Keratinocyte (primary cell): ENCODE measurements at places on chromosomes 5 and 9.

DNA sequence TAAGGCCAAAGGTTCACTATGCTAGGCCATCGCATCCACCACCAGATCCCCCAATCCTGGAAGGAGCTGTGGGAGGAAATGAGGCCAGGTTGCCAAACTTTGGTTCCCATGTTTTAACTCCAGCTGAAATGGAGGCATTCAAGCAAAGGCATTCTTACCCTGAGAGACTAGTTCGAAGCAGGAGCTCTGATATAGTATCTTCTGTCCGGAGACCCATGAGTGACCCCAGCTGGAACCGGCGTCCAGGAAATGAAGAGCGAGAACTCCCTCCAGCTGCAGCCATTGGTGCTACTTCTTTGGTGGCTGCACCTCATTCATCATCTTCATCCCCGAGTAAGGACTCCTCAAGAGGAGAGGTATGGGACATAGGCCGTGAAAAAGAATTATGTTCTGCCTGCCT lies 75.6 kb downstream of the GAPVD1 start:
- no peak for DNase-seq

DNA sequence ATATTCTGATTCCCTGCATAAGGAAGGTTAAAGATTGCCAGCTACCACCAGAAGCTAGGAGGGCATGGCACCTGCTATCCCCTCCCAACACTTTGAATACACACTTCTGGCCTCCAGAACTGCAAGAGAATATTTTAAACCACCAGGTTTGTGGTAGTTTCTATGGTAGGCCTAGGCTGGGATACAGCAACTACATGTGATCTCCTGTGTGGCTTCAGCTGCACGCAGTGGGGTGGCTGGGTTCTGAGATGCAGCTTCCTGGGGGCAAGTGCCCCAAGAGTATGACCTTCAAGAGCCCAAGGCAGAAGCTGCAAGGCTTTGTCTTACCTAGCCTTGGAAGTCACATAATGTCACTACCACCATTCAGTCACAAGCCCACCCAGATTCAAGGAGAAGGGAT lies 39.6 kb downstream of the GCNT4 start:
- no peak for DNase-seq

DNA sequence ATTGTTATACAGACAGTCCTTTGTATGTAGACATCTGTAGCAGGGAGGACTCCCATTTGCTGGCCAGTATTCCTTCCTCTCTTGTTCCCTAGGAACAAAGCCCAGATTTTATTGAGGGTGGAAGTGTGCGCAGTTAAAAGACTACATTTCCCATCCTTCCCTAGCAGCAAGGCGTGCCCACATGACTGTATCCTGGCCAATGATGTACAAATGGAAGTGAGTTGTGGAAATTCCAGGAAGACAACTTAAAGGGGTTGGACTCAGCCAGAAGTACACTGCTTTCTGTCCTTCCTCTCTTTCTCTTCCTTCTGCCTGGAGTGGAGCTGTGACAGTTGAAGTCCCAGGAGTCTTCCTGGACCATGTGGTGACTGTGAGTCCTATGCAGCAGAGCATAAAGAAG lies 89.0 kb downstream of the HRH2 start:
- no peak for DNase-seq

- DNase-seq = no peak
These were observed 355.1 kb upstream of the RFX3 start for GRCh38 chr9:3880851-3881250.

- no peak for DNase-seq
These were observed 16.1 kb downstream of the GBGT1 start for GRCh38 chr9:133147412-133148198.

DNA sequence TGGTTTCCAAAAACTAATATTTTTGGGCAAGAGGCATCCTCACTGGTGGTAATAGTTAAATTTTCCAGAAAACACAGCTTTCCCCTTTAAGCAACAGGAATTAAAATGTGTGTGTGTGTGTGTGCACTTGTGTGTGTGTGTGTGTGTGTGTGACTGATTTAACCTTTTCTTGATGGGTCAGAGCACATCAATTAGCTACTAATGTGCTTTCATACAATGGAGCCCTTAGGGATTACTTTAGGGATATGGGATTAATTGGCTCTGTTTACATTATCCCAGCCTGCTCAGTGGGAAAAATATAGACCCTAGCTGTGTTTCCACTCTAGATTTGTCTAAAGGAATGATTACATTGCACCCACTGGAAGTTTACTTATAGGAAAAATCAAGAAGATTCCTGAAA lies 6.5 kb downstream of the PLCXD3 start:
- DNase-seq = no peak

GRCh38 chr5:122295138-122295537 lies 16.9 kb upstream of the SNCAIP start:
- DNase-seq = no peak

DNA sequence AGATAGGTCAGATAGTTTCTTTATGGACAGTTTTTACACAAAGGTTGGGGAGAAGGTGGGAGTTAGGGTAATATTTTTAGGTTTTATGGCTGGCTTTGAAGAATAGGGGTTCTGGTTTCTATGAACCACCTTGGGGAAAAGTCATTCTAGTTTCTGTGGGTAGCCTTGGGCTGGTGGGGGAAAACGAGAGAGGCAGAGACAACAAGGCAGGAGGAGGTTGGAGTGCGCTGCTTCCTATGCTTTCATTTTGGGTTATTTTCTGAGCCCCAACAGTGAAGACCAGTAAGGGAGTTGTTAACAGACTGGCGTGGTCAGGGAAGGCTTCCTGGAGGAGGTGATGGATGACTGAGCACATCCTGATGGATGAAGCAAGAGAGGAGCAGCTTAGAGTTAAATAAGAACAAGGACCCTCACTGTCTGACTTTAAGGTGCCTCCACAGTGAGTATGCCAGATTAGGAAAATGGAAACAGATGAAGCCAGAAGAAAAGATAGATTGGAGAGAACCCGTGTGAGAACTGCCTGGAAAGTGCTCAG lies 81.9 kb downstream of the PDZD2 start:
- DNase-seq = no peak

GRCh38 chr9:91362051-91362611 lies 413 bp upstream of the AUH start:
- no peak for DNase-seq

DNA sequence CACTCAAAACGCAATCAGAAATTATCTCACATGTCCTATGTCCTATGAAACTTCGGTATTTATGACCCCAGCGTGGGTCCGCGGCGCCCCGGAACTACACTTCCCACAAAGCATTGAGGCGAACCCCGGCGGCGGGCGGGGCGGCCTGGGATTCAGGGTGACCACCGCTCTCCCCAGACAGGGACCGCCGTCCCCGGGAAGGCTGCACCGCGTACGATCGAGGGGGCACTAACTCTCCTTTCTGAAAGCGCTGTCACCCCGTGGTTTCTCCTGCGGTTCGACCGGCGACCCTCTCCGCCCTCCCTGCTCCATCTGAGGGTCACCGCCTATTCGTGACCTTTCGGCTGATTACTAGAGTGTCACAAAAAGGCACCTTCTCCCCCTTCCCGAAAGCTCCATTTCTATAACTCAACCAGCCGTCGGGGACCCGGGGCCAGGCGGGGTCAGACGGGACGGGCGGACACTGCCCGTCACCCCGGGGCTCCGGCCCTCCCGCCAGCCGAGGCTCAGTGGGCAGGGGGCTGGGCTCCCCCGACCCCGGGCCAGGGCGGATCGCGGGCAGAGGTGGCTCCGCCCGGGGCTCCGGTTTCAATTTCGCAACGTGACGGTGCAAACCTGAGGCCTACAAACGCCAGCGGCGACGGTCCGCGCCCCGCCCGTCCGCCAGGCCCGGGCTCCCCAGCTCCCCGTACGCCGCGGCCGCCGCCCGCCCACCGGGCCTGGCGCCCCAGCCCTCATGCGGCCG lies 1.3 kb downstream of the ECPAS start:
- no peak for DNase-seq

DNA sequence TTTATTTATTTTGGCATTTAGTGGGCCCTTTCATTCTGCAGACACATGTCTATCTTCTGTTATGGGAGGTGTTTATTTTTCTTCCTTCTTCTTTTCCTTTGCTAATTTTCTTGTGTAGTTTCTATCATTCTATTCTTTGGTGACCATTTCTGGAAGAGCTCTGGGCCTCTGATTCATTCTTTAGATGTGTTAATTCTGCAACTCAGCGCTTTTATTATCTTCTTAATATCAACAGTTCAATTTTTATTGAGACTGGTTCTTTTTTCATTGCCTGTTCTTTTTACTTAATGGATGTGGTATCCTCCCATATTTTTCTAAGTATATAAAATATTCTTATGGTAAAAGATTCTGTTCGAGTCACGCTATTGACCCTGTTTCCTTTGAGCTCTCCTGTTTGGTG lies 112.0 kb downstream of the HSPA4 start:
- DNase-seq = no peak

DNA sequence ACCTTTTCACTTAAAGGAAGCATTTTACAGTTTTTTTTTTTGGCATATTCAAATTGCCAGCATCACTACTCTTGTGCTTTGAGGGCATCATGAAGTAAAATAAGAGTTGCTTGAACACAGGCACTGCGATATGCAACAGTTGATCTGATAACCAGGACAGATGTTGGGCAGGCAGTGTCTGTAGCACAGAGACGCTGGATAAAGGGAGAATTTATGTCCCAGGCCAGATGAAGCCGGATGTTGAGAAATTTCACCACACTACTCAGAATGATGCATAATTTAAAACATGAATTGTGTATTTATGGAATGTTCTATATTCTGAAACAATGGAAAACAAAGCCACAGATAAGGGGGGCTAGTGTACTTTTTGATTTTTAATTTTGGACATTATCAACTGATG lies 71.4 kb downstream of the SLC12A2 start:
- no peak for DNase-seq

- DNase-seq = no peak
These were observed 233.3 kb upstream of the TRIM32 start for GRCh38 chr9:116453785-116454184.

- no peak for DNase-seq
These were observed 148.2 kb downstream of the COX7C start for GRCh38 chr5:86765778-86766502.

DNA sequence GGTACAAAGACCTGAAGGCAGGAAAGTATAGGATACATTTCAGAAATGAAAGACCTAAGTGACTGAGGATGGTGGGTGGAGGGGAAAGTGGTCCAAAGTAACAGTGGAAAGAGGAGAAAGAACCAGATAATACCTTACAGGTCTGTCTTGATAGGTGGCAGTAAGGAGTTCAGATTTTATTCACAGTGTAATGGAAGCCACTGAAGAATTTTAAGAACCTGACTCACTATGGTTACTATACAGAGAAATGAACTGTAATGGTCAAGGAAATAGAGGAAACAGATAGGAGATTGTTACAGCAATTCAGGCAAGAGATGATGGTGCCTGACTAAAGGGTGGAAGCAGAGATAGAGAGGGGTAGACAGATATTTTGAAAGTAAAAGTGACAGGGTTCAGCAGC lies 46.5 kb downstream of the EPB41L4A start:
- DNase-seq = no peak

- no peak for DNase-seq
These were observed 76.5 kb upstream of the GOLM1 start for GRCh38 chr9:86175743-86176456.

DNA sequence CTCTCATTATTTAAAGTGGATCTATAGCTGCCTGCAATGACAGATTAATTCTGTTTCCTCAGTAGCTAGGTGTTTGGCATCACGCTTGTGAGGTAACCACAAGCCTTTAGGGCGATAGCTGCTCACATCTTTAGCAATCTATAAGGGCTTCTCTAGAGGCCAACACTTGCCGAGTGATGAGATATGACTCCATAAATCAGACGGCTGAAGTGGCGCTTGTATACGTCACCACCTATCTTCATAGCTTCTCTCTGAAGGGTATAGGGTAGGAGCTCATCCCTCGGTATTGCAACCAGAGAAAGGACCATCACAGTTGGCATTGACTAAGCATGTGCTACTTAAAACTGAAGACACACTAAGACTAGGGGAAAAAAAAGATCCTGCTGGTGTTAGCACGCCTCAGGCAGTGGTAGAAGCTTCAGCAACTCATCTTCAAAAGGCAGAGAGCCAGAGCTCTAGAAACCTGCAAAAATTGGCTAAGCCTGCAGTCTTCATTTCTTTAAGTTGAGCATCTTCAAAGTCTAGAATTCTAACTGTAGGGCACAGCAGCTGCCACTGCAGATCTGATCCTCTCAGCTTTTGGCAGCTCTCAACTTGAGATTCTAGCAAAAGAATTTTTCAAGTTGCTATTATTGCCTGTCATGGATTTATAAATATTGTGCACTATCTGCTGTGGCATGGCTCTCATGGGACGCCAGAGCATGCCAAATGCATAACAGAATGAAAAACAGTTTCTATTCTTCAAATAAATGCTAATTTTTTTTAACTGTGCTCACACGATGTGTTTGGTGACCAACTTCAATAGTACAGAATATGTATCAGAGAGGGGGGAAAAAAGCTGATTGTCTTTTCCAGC lies 37.5 kb downstream of the PSMB7 start:
- no peak for DNase-seq

DNA sequence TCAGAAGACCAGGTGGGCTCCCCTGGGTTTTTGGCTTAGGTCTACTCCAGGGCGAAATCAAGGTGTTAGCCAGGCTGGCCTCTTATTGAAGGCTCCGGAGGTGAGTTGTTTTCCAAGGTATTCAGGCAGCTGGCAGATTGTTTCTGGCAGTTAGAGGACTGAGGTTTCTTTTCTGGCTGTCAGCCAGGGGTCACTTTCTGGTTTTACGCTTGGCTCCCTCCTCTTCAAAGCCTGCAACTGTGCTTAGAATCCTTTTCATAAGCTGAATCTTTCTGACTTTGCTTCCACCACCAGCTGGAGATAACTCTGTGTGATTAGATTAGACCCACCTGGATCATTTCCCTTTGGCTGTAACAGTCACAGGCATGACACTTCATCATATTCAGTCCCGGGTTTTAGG lies 24.6 kb downstream of the RFK start:
- DNase-seq = no peak

DNA sequence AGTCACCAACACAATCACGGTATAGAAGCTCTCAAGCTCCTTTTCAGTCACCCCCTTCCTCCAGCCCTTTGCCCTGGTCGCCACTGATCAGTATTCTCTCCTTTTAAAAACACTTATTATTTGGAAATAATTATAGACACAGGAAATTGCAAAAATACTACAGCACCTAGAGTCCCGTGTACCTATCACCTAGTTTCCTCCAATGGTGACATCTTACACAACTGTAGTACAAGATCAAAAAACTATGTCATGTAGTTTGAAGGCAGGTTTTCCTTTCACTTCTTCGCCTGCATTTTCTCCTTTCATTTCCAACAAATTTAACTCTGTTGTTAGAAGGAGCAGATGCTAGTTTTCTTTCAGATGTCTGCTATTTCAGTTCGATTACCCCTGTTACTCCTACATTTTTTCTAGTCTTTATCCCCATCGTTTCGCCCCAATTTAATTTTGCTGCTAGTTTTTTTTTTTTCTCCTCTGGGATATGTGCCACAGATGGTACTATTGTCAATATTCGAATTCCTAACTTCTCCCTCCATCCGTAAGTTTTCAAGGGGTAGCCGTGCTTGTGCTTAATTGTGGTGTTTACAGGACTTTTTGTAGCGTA lies 612 bp upstream of the ATG10 start:
- no peak for DNase-seq

- no peak for DNase-seq
These were observed 57.8 kb downstream of the BARX1 start for GRCh38 chr9:93897075-93897970.

GRCh38 chr9:75186767-75187380 lies 98.6 kb downstream of the OSTF1 start:
- DNase-seq = no peak

GRCh38 chr9:114626415-114627020 lies 15.4 kb downstream of the TMEM268 start:
- no peak for DNase-seq
